Neural crest cell (in vitro differentiated cells): ENCODE measurements at places on chromosomes 2 and 18.

- H3K4me1 ChIP-seq: no peaks in the 10 kb centered on the region
- H3K27ac ChIP-seq: no peak overlapping the region
- H3K27me3 ChIP-seq: peaks cover 12% of the 10 kb centered on the region
- H3K4me3 ChIP-seq: no peak overlapping the region
These were observed 289.7 kb upstream of the FSHR start for GRCh38 chr2:49444005-49444404.

GRCh38 chr2:45132551-45132950, 123.3 kb upstream of the SIX2 start:
- no peaks in the 10 kb centered on the region for H3K27me3 ChIP-seq
- peaks cover 8% of the 10 kb centered on the region for H3K4me1 ChIP-seq
- H3K27ac ChIP-seq: no peak overlapping the region
- no peaks in the 10 kb centered on the region for H3K36me3 ChIP-seq
- no peak overlapping the region for H3K4me3 ChIP-seq

DNA sequence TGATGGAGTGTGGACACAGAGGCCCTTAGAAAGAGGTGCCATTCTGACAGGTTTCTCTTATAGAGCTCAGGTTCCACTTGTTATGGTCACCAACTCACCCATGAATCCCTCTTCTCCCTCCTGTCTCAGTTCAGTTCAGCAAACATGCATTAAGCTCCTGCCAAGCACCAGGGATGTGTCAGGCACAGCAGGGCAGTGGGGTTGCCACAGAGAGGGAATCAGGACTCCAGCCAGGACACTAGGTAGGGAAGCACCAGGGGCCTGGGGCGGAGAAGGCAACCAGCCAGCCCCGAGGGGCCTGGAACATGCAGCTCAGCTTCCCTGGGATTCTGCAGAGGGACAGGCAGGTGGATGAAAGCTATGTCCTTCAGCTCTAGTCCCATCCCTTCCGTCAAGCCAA, 44.6 kb downstream of the TOGARAM2 start:
- H3K27ac ChIP-seq: no peak overlapping the region
- H3K36me3 ChIP-seq: no peaks in the 10 kb centered on the region
- DNase-seq: no peak
- H3K27me3 ChIP-seq: no peaks in the 10 kb centered on the region
- H3K4me1 ChIP-seq: peaks cover 11% of the 10 kb centered on the region

GRCh38 chr2:175205523-175205922, 24.0 kb upstream of the ATP5MC3 start:
- no peak overlapping the region for H3K4me3 ChIP-seq
- DNase-seq: no peak
- H3K27ac ChIP-seq: no peak overlapping the region
- H3K36me3 ChIP-seq: no peaks in the 10 kb centered on the region
- H3K27me3 ChIP-seq: peaks cover 34% of the 10 kb centered on the region

- H3K4me3 ChIP-seq: no peak overlapping the region
- peaks cover 18% of the 10 kb centered on the region for H3K36me3 ChIP-seq
- DNase-seq: no peak
- no peaks in the 10 kb centered on the region for H3K4me1 ChIP-seq
- H3K27ac ChIP-seq: no peak overlapping the region
These were observed 53.9 kb downstream of the DYNC1I2 start for GRCh38 chr2:171741189-171741588.

GRCh38 chr2:109663721-109664120, 49.6 kb downstream of the SOWAHC start:
- peaks cover 5% of the 10 kb centered on the region for H3K4me1 ChIP-seq
- H3K27ac ChIP-seq: no peak overlapping the region
- DNase-seq: no peak
- H3K4me3 ChIP-seq: no peak overlapping the region
- H3K36me3 ChIP-seq: no peaks in the 10 kb centered on the region

DNA sequence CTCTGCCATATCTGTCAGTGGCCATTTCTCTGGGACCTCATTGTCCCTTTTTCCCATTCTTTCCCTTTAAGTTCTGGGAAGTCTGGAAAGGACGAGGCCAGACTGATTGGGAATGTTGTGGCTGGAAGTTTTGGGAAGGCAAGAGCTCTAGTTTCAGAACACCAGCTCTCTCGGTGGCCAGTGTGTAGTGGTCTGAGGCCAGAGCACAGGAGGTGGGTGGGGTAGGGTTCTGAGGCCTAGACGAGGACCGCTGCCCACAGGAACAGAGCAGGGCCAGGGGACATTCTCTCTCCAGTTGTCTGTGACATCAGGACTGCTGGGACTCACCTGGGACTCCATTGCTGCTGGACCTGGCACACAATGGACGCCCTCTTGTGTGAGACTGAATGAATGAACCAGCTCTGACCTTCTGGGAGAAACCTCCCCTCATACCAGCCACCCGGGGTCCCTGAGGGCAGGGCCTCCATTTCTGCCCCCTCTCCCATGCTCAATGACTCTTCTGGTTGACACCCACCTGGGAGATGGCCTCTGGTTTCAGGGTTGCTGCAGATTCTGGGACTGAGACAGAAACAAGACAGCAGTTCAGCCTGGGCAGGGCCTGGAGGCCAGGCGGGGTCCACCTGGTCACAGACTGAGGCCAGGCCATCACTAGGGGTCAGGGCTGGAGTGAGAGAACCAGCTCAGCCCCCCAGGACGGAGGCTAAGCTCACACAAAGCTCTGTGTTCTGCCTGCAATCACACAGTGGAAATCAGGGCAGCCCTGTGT, 8.4 kb upstream of the NPPC start:
- H3K4me1 ChIP-seq: no peaks in the 10 kb centered on the region
- DNase-seq: no peak

DNA sequence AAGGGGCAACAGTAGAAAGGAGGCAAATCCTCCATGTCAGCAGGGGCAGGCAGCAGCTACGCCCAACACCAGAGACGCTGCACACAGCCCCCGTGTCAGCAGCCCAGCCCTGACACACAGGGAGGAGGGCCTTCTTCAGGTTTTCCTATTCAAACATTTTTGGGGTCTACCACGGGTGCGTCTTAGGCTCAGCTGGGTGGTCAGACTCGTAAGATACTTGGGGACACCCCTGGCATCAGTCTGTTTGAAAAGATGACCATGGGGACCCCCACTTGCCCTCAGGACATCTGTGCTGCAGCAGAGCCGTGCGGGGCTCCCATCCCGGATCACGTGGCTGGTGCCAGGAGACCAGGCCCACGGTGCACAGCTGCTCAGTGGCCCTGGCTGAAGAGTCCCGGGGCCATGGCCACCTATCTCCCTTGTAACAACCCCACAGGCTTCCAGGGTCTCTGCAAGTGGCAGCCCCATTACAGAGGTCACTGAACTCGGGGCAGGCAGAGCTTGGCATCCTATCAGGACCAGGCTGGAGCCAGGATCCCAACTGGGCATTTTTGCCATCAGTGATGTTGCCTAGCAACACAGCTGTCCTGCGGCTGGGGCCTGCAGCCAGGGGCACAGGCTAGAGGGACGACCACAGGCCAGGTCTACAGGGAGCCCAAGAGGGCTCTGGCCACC, 82.5 kb downstream of the EDAR start:
- H3K27ac ChIP-seq: no peak overlapping the region
- H3K4me1 ChIP-seq: no peaks in the 10 kb centered on the region
- peaks cover 3% of the 10 kb centered on the region for H3K36me3 ChIP-seq
- no peak overlapping the region for H3K4me3 ChIP-seq
- no peaks in the 10 kb centered on the region for H3K27me3 ChIP-seq

- no peak overlapping the region for H3K27ac ChIP-seq
- peaks cover 11% of the 10 kb centered on the region for H3K36me3 ChIP-seq
- H3K27me3 ChIP-seq: no peaks in the 10 kb centered on the region
- DNase-seq: no peak
- H3K4me1 ChIP-seq: peaks cover 10% of the 10 kb centered on the region
These were observed 19.8 kb downstream of the IWS1 start for GRCh38 chr2:127506510-127506909.

GRCh38 chr18:77115192-77115953, 17.2 kb downstream of the MBP start:
- H3K4me1 ChIP-seq: peaks cover 6% of the 10 kb centered on the region
- DNase-seq: no peak

GRCh38 chr2:131042148-131042775, 51.0 kb downstream of the FAM168B start:
- H3K27me3 ChIP-seq: no peaks in the 10 kb centered on the region
- H3K4me1 ChIP-seq: no peaks in the 10 kb centered on the region
- H3K4me3 ChIP-seq: no peak overlapping the region
- no peak for DNase-seq
- H3K27ac ChIP-seq: no peak overlapping the region

GRCh38 chr2:129293326-129293725, 686.1 kb upstream of the RAB6C start:
- H3K27me3 ChIP-seq: peaks cover 3% of the 10 kb centered on the region
- no peak for DNase-seq
- no peaks in the 10 kb centered on the region for H3K4me1 ChIP-seq
- H3K27ac ChIP-seq: no peak overlapping the region

DNA sequence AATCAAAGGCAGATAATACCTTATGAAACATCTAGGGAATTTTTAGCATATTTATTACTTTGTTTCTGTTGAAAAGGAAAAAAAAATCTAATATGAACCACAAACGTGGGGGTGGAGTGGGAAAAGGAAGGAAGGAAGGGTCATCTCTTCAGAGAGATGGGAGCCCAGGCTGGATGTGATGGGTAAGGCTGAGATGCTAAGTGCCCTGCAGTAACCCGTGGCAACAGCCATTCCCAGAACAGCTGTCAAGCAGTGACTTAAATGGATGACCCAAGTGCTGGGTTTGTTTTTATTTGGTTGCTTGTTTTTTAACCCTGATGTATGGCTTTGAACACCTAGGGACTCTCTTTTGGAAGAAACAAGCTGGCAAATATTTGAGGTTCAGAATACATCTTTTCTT, 50.7 kb upstream of the KLF7 start:
- no peaks in the 10 kb centered on the region for H3K36me3 ChIP-seq
- no peak overlapping the region for H3K4me3 ChIP-seq
- H3K27me3 ChIP-seq: no peaks in the 10 kb centered on the region
- no peak for DNase-seq
